ENCODE measurements at places on chromosomes 5 and 9.
A peak's percentile ranks its signal among the peaks of the same experiment; 100 is the strongest.

DNA sequence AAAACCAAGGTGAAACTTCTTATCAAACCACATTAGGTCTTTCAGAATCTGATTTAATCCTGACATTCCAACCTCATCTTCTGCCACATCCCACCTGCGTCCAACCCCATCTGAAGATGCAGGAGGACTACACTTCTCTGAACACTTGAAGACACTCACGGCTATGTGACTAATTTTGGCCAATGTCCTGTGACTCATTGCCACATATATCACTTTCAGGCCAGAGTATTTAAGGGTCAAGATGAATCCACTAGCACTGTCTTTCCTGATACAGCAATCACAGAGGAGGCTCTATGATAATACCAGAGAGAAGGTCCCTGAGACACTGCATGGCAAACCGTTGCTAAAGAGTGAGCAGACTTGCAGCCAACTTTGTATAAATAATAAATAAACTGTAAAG is 323.4 kb downstream of the NR2F1-AS1 start:
- no peak for DNase-seq

GRCh38 chr5:143889986-143890385 is 78.0 kb downstream of the HMHB1 start:
- DNase-seq = no peak

DNA sequence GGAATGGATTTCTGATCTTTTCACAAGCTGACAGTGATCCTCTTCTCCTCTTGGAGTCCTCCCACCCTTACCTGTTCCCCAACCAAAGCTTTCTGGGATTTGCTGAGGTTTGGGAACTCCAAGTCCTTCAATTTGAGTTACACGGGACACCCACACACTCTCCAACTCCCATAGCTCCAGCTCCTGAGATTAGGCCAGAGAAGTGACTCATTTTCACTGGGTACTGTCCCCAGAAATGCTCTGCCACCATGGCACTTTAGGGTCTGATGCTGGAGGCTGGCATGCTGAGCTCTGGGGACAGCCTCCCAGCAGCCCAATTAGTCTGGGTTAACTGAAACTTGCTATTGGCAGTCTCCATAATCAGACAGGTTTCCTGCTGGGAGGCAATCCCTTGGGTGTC is 14.0 kb upstream of the HRCT1 start:
- no peak for DNase-seq

- peak; percentile 96 for DNase-seq
These were observed 13.2 kb upstream of the AQP7 start for GRCh38 chr9:33415501-33416038.

DNA sequence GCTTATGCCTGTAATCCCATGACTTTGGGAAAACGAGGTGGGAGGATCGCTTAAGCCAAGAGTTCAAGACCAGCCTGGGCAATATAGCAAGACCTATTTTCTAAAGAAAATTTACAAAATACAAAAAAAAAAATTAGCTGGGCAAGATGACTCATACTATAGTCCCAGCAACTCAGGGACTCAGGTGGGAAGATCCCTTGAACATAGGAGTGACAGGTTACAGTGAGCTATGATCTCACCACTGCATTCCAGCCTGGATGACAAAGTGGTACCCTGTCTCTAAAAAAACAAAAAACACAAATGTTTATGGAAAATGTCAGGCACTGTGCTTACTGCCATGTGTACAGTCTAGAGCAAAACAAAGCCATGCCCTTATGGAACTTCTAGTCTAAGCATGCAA is 823.3 kb upstream of the DMAC1 start:
- DNase-seq = no peak

DNA sequence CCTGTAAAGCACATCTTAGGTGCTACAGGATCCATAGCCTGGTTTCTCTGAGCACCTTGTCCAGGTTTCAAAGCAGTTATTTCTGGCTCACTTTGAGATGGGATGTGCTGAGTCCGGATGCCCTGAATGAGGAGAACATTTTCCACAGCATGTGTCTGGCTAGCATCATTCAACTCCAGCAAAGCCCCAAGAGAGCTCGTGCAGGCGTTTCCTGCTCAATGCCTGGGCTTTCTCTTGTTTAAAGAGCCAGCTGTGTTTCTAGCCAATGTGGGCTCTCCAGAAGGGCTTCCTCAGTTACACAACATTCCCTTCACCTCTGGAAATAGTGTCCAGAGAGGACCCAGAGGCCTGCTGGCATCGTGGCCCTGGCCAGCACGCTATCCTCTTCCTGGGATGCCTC is 411.7 kb downstream of the DMAC1 start:
- no peak for DNase-seq

- no peak for DNase-seq
These were observed 300.7 kb downstream of the MLLT3 start for GRCh38 chr9:20321423-20322082.

DNA sequence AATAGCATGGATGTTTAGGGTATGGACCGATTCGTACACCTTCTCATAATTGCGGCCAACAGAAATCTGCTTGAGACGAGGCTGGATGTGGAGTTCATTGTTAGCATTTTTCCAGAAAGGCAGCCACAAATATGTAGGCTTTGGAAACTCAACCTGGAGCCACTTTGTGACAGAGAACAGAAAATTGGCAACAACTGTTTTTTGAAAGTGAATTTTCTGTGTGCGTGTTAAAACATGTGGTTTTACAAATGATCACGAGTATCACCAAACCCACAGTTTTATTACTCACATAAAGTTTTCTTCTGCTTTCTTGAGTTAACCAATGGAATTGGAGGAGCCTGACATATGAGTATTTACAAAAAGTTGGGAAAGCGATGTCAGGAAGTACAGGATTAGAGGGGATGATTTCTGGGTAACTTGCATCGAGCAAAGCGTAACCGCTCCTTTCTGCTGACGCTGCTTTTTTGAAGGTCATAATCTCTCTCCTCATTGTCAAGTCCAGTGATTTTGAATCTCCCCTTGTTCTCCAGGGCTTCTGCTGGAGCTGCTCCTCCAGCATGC is 138.5 kb upstream of the TAF11L2 start:
- DNase-seq = no peak

- DNase-seq = no peak
These were observed 193.8 kb downstream of the CSNK1G3 start for GRCh38 chr5:123705741-123706140.

GRCh38 chr9:76336027-76336426 is 58.2 kb downstream of the RFK start:
- DNase-seq = peak; percentile 16

Measured in endodermal cell (in vitro differentiated cells).